Right cardiac atrium (tissue), 5 donors: ENCODE measurements at places on chromosomes 11 and 22. TPM values are rescaled to one million over a fixed set of nuclear protein-coding genes. Genes with fewer than 3 reads are reported as not detected.

The OR8D4 gene
- not detected for polyA plus RNA-seq

The CASP4 gene
- polyA plus RNA-seq: 18.1 TPM

The GRAP2 gene
- polyA plus RNA-seq: 1.6 TPM

The KRTAP5-9 gene
- not detected for polyA plus RNA-seq

The DBX1 gene
- not detected for polyA plus RNA-seq

The TMEM41B gene
- polyA plus RNA-seq: 15.6 TPM

The DEFB131B gene
- polyA plus RNA-seq: not detected

The MS4A6E gene
- not detected for polyA plus RNA-seq

The DAGLA gene
- polyA plus RNA-seq: 3.7 TPM

The GLB1L3 gene
- not detected for polyA plus RNA-seq

The PPFIBP2 gene
- polyA plus RNA-seq: 16.6 TPM
